ENCODE measurements at places on chromosomes 16 and 17.

GRCh38 chr17:45821147-45821546 lies 23.5 kb upstream of the SPPL2C start:
- no peak for DNase-seq

DNA sequence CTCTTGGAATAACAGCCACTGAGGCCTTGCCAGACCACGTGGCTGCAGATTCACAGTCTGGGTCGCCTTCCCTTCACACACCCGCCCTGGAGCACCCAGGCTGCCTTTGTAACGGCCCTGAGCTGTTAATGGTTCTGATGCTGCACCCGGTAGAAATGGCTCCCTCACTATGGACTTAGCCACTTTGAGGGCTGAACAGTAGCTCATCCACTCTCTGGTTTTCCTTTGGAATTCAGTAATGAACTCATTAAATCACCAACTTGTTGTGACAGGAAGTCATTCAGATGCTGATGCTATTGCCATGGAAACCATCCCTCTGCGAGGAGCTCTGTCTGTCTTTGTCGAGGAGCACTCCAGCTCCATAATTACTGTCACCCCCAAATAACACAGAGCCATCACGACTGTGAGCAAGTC lies 59.2 kb downstream of the CDK5R1 start:
- no peak for DNase-seq

DNA sequence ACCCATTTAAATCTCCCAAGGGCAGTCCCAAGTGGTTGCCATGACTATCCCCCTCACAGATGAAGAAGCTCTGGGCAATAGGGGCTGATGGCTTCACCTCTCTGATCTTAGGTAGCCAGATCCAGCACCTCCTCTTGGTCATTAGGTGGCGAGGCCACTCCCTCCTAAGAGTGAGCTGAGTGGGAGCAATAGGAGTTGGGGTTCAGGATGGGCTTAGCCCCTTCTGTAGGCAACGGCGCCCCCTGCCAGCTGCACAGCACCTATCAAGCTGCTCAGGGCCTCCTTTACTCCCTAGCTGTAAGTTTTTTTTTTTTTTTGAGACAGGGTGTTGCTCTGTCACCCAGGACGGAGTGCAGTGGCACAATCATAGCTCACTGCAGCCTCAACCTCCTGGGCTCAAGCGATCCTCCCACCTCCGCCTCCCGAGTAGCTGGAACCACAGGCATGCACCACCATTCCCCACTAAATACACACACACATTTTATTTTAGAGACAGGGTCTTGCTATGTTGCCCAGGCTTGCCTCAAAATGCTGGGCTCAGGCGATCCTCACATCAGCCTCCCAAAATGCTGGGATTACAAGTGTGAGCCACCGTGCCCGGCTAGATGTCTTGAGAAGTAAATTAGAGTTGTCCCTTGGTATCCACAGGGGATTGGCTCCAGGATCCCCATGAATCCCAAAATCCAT lies 3.5 kb upstream of the RRAD start:
- no peak for DNase-seq

DNA sequence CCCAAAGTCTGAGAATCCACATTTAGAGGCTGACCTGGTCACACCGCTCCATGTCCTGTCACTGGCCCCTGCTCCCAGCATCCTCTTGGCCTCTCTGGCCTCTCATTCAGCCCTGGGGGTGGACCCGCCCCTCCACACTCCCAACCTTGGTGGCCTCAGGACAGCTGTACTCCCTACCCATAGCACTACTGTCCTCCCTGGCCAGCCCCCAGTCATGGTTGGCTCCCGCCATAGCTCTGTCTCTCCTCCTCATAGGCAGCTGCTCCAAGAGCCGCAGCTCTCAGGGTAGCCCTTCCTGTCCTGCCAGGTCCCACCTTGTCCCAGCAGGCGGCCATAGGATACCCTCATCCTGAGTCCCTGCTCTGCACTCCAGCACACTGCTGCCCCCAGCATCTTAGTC lies 38.0 kb upstream of the PHB1 start:
- DNase-seq, result no peak

GRCh38 chr17:17963066-17963465 lies 9.1 kb downstream of the TOM1L2 start:
- no peak for DNase-seq

GRCh38 chr17:43517161-43517560 lies 29.0 kb downstream of the ETV4 start:
- DNase-seq, result no peak

GRCh38 chr17:39014044-39014794 lies 47.0 kb upstream of the FBXO47 start:
- no peak for DNase-seq

GRCh38 chr16:6804461-6804860 lies 528.2 kb upstream of the RBFOX1 start:
- DNase-seq, result no peak

DNA sequence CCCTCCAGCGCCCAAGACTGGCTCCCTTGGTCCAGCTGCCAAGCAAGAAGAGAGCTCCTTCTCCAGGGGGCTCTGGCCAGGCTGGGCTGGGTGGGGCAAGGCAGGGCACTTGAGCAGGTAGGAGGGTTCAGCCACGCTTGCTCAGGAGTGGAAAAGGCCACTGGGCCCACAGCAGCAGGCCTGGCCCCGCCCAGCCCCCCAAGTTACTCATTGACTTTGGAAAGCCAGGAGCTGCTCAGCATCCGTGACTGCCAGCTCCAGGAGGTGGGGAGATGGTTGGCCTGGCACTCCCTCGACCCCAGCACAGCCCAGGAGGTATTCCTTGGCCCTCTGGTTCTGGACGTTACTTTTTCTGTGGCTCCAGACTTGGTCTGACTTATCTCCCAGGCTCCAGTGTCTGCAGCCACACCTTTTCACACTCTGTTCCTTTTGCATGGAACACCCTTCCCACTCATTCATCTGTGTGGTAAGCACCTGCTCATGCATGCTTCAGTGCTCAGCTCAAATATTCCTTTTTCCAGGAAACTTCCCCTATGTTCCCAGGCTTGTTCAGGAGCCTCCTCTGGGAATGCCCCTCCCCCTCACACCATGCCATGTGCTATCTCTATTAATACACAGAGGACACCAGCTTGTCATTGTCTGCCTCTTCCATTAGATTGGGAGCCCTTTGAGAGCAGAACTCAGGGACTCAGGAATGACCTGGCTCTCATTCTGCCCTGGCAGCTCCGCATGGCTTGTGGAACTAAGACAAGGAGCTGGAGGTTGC lies at the start of gene CDH16:
Gene CDH16, minus strand, starts transcription at position 83 of the 766 bp plus-strand sequence. CDS start 820 bp downstream, outside the sequence.
- no peak for DNase-seq

GRCh38 chr16:59259074-59259949 lies 525.2 kb upstream of the GOT2 start:
- peak; percentile 5 for DNase-seq

DNA sequence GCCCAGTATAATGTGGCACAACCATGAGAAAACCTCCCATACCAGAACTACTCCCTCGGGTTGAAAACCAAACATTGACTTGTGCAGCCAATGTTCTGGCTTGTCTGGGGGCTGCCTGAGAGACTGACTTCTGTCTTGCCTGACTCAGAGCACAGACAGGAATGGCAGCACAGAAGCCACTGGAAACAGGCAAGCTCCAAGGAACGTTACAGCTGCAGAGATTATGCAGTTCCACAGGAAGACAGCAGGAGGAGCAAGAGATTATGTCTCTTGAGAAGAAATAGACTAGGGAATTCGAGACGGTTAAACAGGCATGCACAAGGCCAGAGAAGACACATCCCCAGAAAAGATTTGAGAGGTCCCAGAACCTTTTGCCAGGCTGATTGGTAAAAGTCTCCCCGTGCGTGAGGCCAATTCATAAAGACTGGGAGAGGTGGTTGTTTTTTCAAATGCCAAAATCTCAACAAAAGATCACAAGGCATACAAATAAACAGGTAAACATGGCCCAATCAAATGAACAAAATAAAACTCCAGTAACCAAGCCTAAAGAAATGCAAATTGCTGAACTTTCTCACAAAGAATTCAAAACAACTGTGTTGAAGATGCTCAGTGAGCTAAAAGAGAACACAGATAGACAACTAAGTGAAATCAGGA lies 90.6 kb upstream of the CDH5 start:
- DNase-seq, result no peak

DNA sequence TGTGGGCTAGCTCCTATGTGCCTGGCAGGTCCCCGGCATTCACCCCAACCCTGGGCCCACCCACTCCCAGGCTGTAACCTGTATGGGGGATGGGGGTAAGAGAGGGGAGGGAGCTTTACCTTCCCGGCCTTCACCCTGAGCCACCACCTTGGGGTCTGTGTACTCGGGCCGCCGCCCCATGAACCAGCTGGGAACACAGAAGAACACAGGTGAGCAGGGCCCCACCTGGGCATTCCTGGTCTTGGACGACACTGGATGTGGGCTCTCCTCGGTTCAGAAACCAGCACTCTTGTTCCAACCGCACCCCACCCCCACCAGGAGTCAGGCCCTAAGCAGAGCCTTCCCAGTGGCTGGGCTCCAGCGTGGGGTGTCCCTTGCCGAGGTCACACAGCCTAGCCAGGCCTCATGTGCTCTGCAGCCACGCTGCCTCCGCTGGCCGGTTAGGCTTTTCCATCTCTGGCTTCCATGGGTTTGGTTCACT lies 18.8 kb downstream of the B9D1 start:
- DNase-seq, result no peak

DNA sequence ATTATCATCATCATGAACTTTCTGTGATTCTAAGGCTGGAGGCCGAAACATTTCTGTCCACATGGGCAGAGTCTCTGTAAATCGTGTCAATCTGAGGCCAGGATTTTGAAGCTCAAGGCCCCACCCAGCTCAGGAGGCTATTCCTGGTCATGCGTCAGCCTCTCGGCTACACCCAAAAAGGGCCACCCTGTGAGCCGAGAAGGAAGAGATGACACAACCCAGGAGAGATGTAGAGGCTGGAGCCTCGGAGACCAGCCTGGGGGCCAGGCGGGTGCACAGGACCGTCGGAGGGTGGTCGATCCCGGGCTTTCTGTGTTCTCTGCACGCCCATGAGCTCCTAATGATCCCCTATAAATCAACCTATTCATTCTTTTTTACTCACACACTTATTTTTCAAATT lies 1.1 kb upstream of the CACNG1 start:
- no peak for DNase-seq

DNA sequence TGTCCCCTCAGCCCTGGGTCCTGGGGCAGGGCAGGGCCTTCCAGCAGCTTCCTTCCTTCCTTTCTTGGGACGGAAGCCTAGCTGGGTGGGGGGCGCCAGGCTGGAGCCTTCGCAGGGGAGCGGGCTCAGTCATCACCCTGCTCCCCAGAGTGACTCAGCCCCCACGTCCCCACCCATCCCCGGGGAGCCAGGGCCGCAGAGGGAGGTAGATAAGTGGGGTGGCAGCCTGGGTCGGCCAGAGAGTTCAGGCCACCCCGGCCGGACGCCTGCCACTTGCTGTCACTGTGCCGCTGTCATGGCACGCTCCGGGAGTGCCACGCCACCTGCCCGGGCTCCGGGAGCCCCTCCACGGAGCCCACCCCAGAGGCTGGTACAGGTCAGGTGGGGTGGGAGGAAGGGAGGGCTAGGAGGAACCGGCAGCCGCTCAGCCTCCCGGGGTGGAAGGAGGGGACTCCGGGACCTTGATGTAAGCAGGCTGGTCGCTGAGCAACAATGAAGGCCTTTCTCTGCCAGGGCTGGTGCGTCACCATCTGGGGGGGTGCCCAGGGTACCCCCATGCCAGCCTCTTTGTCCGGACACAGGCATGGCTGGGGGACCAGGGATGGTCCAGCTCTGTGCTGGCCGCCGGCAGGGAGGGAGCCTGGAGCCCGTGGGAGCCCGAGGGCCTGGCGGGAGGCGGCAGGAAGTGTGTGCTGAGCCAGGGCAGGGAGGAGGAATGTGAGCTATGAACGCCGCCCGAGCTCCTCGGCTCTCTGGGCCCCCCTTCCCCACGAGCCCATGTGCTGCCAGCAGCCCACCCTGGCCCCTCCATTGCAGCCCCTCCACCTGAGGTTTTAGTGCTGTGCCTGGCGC lies 6.6 kb downstream of the NHERF2 start:
- DNase-seq, result no peak

GRCh38 chr16:11570806-11571205 lies 15.9 kb downstream of the LITAF start:
- DNase-seq, result no peak

GRCh38 chr17:39969375-39969774 lies 6.6 kb downstream of the GSDMA start:
- DNase-seq, result no peak

- no peak for DNase-seq
These were observed 7.0 kb downstream of the MT2A start for GRCh38 chr16:56615353-56615752.

DNA sequence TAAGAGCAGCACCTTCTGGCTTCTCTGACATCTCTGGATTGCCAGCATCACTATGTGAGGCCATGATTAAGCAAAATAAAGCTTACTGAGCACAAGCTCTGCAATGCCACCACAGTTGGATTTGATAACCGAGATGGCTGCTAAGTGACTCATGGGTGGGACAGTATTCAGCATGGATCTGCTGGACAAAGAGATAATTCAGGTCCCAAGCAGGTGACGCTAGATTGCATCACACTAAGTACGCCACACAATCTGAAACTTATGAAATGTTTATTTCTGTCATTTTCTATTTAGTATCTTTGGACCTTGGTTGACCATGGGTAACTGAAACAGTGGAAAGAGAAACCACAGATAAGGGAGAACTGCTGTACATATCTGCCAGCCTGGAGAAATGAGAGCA lies 27.4 kb downstream of the CDRT15 start:
- DNase-seq, result no peak

DNA sequence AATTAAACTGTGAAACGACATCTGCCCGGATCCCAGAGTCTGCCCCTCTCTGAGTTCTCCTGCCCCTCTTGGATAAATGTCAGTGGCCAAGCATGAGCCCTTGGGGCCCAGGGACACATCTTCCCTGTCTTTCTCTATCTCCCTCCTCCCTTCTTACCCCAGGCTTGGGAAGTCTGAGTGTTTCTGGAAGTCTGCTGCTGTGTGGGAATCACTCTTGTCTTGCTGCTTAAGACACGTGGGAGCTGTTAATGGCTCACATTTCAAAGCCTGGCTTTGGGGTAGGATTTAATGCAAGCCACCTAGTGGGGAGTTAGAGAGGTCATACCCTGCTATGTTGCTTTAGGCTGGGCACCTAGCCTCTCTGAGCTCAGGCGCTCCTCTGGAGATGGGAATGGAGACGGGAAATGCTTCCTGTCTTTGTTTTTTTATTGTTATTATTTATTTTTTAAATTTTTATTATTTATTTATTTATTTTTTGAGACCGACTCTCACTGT lies 218.5 kb upstream of the CIBAR2 start:
- peak; percentile 71 for DNase-seq

GRCh38 chr17:70624211-70624610 lies 454.9 kb downstream of the KCNJ2 start:
- no peak for DNase-seq

DNA sequence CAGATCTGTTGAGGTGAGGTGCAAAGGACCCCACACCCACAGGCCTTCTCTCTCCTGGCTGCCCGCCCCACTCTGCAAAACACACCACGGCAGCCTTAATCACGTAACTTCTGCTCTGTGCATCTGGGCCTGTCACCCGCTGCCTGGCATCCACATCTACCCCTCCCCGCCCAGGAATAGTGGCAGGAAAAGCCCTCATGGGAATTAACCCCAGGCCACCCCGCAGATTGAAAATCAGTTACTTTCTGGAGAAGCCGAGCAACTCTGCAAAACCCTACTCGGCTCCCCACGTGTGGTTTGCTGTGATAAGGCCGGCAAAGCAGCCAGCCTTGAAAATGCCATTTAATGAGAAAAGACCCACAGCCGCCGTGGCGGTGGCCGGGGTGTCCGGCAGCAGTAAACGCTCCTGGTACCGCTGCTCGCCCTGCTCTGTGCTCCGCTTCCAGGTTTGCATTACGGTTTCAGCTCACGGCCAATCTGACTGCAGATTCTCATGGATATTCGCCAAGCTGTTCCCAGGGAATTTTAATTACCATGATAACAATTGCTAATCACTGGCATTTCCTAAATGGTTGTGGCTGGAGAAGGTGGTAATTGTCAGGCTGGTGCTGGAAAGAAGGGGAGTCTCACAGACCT lies 78.0 kb upstream of the DOC2B start:
- no peak for DNase-seq

Data from fibroblast of skin of left biceps (primary cell).